Stimulated activated CD8-positive, alpha-beta memory T cell treated with anti-CD3 and anti-CD28 coated beads, Interleukin-7, amount 100 ng/mL, for 1 hour (primary cell): ENCODE measurements at places on chromosomes 11 and 22.

- DNase-seq = no peak
Observed at GRCh38 chr11:132605825-132606570, 926.3 kb downstream of the OPCML start.

DNA sequence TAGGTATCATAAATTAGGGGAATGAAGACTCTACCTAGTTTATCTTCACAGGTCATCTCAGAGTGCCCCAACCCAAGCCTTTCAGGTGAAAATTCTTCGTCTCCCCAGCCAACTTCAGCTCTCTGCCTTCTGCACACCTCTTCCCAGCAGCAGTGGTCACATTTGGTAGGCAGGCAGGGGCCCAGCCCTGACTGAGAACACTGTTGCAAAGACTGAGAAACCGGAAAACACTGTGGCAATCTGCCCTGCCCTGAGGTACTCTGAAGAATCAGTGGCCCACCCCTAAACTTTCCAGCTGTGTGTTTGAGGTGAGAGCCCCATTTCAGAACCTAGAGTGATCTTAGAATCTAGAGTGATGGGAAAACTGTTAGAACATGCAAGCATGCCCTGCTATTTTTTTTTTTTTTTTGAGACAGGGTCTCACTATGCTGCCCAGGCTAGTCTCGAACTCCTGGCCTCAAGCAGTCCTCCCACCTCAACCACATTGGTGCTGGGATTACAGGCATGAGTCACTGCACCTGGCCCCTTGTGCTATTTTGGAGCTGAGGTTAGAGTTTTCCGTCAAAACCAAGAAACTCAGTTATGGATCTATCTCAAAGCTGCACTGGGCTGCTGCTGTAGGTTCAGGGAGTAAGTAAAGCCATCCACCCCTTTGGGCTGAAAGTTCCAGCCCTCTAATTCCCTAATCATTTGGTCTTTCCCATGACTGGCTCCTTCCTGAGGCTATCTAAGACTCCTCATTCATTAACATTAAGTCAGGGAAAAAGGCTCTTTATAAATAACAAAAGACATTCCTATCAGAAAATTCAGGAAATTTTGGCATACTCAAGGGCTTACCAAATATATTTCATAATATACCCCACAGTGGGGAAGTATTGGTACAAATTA lies 1.7 kb upstream of the LDHA start:
- no peak for DNase-seq

GRCh38 chr22:35616043-35616442 lies 1.1 kb downstream of the MB start:
- DNase-seq = no peak

DNA sequence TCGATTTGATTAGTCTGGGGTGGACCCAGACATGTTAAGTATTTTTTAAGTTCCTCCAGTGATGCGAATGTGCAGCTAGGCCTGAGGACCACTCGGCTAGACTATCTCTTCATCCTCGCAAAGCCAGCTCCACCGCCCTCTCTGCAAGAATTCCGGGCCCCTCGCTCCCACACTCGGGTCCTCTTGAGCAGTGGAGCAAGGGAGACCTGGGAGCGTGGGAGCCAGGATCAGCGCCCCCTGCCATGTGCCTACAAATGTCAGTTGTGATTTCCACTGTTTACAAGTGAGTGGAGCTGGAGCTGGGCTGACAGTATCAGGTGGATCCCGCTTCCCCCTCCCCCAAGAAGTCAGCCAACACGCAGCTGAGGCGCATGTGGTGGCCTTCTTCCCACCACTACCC lies 6.7 kb downstream of the B3GNT6 start:
- no peak for DNase-seq

GRCh38 chr11:117876059-117876340 lies 458 bp downstream of the FXYD6 start:
- no peak for DNase-seq

GRCh38 chr11:86876716-86877234 lies 76.4 kb downstream of the PRSS23 start:
- no peak for DNase-seq

GRCh38 chr11:80441821-80442220 lies 1001.0 kb upstream of the TENM4 start:
- no peak for DNase-seq

GRCh38 chr22:36510966-36511881 lies 4.4 kb upstream of the FOXRED2 start:
- no peak for DNase-seq

DNA sequence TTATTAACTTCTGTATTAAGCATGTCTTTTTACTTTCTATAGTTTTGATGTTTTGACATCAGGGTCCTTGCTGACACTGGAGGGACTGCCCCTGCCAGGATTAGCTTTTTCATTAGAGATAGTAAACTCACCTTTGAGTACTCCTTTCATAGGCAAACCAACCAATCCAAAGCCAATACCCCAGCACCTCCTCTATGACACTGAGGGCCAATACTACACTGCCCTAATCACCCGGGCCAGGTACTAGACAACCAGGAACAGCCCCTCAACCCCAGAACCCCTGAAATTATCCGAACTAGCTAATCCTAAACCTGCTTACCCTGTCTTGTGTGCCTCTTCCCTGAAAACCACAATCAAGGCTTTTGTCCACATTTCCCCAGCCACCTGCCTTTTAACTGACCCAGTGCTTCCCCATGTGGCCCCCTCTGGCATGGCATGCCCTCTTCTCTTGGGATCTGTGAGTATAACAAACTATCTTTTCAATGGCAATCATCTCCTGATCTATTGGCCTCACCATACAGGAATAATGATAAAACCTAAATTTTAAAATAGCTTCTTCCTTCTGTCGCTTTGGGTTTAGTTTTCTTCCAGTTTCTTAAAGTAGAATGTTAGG lies 31.2 kb downstream of the RAB6A start:
- no peak for DNase-seq

GRCh38 chr11:134120921-134121526 lies 52.2 kb downstream of the JAM3 start:
- no peak for DNase-seq

- no peak for DNase-seq
Observed at GRCh38 chr11:121460941-121461514, 8.3 kb upstream of the SORL1-AS1 start.

GRCh38 chr11:17257196-17257595 lies 19.3 kb upstream of the NUCB2 start:
- no peak for DNase-seq

DNA sequence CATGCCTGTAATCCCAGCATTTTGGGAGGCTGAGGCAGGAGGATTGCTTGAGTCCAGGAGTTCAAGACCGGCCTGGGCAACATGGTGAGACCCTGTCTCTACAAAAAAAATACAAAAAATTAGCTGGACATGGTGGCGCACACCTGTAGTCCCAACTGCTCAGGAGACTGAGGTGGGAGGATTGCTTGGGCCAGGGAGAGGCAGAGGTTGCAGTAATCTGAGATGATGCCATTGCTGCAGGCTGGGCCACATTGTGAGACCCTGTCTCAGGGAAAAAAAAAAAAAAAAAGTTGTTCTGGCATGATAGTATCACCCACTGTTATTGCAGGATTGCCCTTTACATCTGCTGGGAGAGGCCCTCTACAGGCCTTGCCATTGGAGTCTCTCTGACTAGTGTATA lies 18.4 kb downstream of the ATXN10 start:
- DNase-seq = no peak

- DNase-seq = no peak
Observed at GRCh38 chr11:26062660-26063059, 269.3 kb upstream of the ANO3 start.

DNA sequence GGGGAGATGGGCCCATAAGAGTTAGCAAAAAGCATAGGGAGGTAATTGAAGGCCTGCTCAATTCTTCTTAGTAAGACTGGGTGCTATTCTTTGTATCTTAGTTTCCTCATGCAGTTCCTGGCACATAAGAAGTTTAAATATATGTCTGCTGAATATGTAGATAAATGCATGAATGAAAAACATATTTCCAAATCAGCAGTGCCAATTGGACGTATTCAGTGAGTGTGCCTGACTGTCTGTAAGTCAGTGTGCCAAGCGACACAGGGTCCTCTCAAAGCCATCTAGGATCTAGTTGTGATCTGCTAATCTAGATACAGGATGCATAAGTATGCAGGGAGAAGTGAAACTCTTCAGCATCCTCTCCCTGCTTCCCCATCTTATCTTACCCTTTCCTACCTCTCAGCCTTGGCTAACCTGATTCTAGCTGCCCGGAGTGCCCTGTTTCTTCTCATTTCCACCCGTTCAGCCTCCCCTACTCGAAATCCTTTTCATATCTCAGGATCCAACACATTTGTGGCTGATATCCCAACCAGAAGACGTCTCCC lies 91.1 kb upstream of the SORL1-AS1 start:
- DNase-seq = no peak

DNA sequence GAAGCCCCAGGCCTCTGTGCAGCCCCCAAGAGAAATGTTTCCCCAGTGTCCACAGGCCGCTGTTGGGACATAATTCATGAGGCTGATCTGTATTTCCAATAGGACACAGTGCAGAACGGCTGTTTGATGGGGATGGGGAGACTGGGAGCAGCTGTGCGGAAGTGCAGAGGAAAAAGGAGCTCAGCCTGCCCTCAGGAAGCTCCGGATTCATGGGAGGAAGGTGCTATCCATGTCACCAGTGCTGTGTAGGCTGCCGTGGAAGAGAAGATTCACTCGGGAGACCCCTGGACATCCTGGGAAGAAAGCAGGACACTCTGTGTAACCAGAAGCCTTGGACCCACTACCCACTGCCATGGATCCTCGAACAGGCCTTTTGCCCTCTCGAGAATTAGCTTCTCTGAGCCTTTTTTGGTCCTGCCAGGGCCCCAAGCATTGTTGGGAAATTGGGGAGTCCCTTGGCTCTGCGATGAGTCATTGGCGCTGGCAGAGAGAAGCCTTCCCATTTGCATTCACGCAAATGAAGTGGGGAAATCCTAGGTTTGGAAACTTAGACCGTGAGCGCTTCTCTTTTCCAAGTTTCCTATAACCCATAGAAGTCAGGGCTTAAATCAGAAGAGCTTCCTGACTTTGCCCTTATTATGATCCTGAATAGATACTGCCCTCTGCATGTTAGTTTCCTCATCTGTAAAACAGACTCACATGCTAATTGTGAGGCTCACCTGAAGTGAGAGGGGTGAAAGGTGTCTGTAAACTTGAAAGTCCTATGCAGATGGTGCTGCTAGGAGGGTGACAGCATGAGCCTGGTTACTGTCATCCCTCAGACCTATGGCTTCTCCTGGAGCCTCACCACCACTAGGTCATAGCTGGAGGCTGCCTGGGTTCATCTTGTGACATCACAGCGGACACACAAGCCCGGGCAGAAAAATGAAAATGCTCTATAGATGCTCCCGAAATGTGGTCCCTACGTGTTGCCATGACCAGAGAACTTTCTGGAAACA lies 229.2 kb upstream of the B3GAT1 start:
- no peak for DNase-seq

- no peak for DNase-seq
Observed at GRCh38 chr11:69361466-69361865, 67.5 kb downstream of the MYEOV start.

GRCh38 chr11:19853920-19854319 lies 141.3 kb downstream of the NAV2 start:
- DNase-seq = no peak

- DNase-seq = no peak
Observed at GRCh38 chr22:37126882-37127281, 17.4 kb upstream of the TMPRSS6 start.

GRCh38 chr11:117182551-117182935 lies 4.0 kb downstream of the SIDT2 start:
- no peak for DNase-seq

GRCh38 chr22:48534395-48534958 lies 1293.2 kb downstream of the BRD1 start:
- DNase-seq = no peak

GRCh38 chr22:42799061-42799460 lies 58.0 kb downstream of the ARFGAP3 start:
- no peak for DNase-seq

- no peak for DNase-seq
Observed at GRCh38 chr11:119932828-119933562, 204.0 kb upstream of the NECTIN1 start.
